Pulmonary artery endothelial cell (primary cell): ENCODE measurements at places on chromosomes 16 and 17. TPM values are rescaled to one million over a fixed set of nuclear protein-coding genes. Genes with fewer than 3 reads are reported as not detected.

The ITGB3 gene
- 96.8 and 104 TPM in 2 replicates for total RNA-seq

DNA sequence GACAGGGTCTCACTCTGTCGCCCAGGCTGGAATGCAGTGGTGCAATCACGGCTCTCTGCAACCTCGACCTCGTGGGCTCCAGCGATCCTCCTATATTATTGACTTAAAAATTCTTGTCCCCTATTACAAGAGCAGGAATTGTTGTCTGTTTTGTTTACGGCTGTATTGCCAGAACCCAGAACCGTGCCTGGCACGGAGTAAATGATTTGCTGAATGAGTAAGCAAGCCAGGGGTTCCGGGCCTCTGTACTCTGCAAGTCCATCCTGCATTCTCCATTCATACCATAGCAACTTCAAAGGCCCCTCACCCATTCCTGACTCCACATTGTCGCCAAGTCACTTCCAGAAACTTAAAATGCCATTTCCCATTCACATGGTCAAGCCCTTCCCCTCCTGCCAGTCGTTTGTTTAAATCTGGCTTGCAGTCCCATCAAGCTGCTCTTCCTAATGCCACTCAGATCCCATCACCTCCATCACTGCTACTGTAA is 6.9 kb downstream of the ADCY9 start:
- DNase-seq: no peak

The ZNF423 gene
- total RNA-seq: 0.73 and 1.4 TPM in 2 replicates

The TBC1D3H gene
- not detected in 2 replicates for total RNA-seq

DNA sequence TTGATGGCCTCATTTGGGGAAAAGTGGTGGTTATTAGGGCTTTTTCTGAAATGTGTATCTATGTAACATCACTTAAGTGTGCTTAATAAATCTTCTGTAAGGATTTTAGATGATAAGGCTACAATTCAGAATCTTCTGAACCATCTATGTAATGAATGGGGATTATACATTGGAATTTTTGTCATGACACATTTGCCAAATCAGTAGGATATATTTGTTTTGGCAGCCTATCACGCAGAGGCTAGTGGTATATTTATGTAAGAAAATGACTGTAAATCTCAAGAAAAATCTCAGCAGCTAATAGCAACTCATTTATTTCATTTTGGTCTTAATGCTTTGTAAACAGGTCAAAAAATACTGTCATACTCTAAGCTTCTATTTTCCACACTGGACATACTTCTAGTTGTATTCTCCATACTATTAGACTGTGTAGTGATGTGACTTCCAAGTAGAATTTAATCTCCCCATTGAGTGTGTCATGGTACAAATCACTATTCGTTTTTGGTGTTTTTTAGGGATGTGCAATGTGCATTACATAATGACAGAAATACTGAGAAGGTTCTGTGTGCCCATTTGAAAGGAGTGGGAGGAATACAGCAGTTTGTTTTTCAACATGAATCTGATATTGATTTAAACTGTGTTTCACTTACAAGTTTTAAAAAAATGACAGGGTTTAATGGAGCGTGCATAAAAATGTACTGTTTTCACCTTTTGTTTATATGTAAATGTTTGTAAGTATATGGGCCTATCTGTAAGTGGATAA is 29.2 kb downstream of the CLUH start:
- DNase-seq: no peak

The C16orf96 gene
- not detected in 2 replicates for total RNA-seq

DNA sequence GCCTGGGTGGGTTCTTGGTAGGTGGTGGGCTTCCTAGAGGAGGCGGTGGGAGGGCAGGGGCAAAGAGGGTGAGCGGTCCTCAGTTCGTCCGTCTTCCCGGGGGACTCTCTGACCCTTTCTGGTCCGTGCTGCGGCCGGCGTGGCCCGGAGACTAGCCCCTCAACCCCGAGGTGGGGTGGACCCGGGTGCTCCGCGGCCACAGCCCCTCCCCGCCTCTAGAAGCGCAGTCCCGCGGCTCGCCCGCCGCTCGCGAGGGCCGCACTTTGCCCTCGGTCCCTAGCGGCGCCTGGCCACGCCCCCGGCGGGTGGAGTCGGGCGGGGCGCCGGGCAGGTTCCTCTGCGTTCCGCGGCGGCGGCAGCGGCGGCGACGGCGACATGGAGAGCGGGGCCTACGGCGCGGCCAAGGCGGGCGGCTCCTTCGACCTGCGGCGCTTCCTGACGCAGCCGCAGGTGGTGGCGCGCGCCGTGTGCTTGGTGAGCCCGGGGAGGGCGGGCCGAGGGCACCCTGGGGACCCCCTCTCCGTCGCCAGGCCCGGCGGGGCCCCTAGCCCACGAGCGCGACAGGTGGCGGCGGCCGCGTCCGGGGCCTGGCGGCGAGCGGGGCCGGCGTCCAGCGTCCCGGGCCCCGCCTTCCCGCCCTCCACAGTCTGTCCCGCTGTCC is at the start of gene SYNGR2:
TSS of gene SYNGR2 (plus strand) at position 340 of the 661 bp plus-strand sequence. CDS start at position 376, 36 bp downstream.
- no peak for DNase-seq

The LPCAT2 gene
- 22.9 and 46.5 TPM in 2 replicates for total RNA-seq

- DNase-seq: no peak
Observed at GRCh38 chr16:75249441-75249840, 2.0 kb downstream of the BCAR1 start.
